Epithelial cell of proximal tubule (primary cell): ENCODE measurements at places on chromosomes 5 and 9. TPM values are rescaled to one million over a fixed set of nuclear protein-coding genes. Genes with fewer than 3 reads are reported as not detected.

GRCh38 chr9:76333388-76333787, 60.8 kb downstream of the RFK start:
- DNase-seq, result no peak

DNA sequence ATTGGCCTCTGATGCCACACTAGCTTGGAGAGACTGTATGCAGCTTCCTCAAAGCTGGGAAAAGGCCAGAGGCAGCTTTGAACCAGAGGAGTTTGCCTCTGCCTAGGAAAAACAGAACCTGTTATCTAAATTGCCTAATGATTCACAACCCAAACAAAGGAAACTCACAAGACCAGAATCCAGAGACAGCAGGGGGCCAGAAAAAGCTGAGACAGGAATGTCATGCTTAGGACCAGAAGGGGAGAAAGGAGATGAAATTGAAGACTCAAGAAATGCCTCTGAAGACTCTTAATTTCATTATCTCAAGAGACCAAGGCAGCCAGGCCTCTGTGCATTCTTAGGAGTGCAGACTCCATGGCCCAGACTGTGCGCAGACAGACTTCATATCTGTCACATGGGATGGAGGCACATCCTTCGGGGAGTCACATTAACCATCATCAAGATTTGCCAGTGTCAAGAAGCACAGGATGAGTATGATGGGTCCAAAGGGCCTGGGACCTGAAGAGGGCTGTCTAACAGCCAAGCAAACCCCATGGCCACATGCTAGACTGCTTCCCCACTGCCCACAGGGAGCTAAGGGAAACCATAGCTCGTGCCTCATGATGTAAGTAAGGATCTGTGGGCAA, 57.3 kb downstream of the ARSB start:
- DNase-seq, result peak; percentile 18

DNA sequence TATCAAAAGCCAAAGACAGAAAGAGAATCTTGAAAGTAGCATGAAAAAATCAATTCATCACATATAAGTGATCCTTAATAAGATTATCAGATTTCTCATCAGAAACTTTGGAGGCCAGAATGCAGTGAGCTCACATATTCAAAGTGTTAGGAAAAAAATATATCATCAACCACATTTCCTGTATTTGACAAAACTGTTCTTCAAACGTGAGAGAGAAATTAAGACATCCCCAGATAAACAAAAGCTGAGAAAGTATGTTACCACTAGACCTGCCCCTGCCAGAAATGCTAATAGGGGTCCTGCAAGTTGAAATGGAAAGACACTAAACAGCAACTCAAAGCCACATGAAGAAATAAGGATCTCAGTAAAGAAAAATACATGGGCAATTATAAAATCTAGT, 29.9 kb downstream of the HACD4 start:
- DNase-seq, result no peak

- DNase-seq, result no peak
These were observed 62.3 kb downstream of the NSUN2 start for GRCh38 chr5:6570530-6570929.

DNA sequence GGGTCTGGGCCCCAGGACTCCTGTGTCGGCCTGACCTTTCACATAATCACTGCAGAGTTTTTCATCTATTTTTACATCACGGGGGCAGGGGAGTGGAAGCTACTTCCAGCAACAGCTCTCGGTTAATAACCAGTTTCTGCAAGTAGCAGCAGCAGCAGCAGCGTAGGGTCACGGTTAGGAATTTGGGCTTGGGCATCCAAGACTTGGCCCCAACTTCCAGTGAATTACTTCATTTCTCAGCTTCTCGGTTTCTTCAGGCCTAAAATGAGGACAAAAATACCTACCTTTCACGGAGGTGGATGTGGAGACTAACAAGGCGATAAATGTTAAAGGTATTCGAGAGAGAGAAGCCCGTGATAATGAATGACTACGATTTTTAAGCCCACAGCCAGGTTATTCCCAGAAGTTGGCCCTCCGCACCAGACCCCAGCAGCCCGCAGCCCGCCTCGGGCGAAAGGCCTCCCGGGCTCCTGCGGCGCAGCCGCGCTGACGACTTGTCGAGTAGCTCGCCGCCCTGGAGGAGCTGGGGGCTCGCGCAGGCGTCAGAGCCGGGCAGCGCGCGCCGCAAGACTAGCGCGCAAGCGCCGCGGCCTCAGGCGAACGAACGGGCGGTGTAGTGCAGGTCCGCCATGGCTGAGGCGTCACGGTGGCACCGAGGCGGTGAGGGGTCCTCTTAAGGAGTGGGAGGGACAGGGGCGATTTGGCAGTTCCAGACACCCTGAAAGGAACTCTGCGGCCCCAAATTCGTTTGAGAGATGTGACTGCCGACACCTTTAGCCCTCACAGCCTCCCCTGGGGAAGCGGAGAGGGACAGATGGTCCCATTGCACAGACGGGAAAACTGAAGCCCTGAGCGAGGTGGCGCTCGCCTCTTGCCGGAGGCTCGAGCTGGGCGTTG, at the start of gene PKD2L2:
Gene PKD2L2 (plus strand): TSS at position 595 of the 897 bp plus-strand sequence. CDS start 35 bp downstream, at position 630.
- peak; percentile 6 for DNase-seq

GRCh38 chr9:136177224-136177623, 27.7 kb downstream of the LHX3 start:
- no peak for DNase-seq

DNA sequence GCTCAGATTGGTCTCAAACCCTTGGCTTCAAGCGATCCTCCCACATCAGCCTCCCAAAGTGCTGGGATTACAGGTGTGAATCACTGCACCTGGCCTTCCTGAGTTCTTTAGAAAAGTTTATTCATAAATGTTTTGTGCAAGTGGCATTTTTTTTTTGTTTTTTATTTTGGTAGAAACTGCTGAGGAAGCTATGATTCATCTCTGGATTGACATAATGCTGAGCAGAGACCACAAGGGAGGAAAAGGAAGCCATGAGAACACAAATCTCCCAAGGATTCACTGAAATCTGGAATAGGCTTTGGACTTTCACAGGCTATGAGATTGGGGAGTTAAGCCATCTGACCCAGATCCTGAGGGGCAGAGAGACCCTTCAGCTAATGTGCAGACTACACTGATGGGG, 3.4 kb upstream of the SLC46A2 start:
- no peak for DNase-seq

GRCh38 chr5:125006011-125006685, 259.7 kb upstream of the ZNF608 start:
- DNase-seq, result no peak

GRCh38 chr5:160312960-160313727, 780 bp upstream of the CCNJL start:
- DNase-seq, result no peak

DNA sequence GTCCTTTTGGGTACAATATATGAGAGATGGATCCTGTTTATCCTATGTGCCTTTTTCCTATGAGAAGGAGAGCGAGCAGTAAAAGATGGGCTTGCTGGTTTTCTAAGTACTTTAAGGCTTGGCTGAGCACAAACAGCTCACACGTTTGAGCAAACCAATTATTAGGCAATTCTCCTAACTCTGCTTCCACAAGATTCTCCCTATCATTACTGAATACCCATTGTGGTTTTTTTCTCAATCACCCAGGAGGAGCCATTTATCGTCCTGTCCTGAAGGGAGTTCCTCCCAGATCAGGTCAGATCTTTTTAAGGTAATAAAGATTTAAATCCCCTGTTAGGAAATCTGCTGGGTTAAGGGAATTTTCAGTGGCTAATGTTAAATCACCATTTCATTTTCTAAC, 19.4 kb upstream of the C1QTNF3 start:
- peak; percentile 64 for DNase-seq

- no peak for DNase-seq
These were observed 31.0 kb upstream of the TGFBI start for GRCh38 chr5:135997673-135998335.

DNA sequence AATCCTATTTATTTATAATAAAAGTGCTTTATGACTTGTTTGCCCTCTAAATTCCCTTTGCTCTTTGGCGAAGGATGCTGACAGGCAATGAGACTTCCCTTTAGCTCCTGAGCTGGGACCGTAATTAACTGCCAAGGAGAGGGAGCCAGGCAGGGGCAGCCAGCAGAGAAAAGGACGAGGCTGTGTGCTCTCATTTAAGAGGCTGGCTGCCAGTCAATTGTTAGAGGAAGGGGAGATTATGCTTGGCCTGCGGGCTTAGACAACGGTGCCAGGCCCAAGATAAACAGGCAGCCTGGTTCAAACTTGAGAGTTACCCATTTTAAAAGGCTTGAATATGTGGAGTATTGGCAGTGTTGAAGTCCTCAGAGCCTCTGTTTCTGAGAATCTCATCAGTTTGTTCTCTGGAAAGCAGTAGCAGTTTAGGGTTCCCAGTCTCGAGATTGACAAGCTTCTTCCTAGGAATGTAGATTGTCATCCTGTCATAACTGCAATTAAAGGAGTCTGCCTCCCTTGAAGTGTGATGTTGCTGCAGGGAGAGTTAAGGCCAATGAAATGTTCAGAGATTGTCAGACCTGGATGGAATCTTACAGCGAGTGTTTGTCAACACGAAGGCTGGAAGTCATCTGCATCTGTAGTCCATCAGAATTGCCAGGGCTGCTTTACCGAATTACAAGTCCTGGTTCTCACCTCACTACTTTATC, 113.2 kb downstream of the JAKMIP2 start:
- DNase-seq, result no peak

Gene OCLN
- total RNA-seq, result 21.6 and 29.8 TPM in 2 replicates

DNA sequence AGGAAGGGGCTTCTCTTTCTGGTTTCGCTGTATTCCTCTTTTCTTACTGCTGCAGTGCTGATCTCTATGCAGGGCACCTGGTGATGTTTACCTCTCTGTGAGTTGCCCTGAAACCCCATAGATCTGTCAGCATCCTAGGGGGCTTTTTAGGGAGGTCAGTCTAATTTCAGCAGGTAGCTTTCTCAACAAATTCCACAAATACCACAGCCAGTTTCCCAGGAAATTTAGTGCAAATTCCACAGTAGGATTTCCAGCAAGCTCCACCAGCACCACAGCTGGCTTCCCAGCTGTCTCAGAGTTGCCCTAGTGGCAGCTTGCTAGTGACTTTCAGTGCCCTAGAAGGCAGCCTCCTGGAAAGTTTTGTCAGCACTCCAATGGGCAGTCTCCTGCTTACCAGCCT, 379.1 kb upstream of the SMC2 start:
- DNase-seq, result no peak

GRCh38 chr5:7261049-7261448, 134.9 kb upstream of the ADCY2 start:
- peak; percentile 15 for DNase-seq

Gene MLANA
- not detected in 2 replicates for total RNA-seq

GRCh38 chr5:140502834-140503233, 44.6 kb upstream of the EIF4EBP3 start:
- DNase-seq, result no peak

- DNase-seq, result no peak
These were observed 6.2 kb downstream of the SEMA4D start for GRCh38 chr9:89491694-89492093.

GRCh38 chr5:157857816-157858526, 974 bp downstream of the CLINT1 start:
- no peak for DNase-seq

GRCh38 chr5:96088706-96089498, 127.3 kb upstream of the ELL2 start:
- no peak for DNase-seq

Gene TLR4
- total RNA-seq, result 1.7 and 7.2 TPM in 2 replicates

DNA sequence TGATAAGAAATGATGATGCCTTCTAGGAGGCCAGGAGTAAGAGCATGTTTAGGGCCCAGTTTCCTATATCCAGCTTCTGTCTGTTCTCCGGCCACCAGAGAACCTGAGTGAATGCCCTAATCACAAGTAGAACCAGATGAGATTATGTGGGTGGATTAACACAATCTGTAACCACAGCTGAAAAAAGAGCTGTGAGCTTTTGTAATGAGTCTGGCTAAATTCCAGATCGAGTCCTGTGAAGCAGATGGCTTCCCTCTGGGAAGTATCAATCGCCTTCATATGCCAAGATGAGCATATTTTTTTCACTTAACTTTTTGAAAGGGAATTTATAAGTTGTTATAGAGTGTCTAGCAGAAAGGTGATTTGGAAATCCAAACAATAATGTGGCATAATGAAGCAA, 99.8 kb downstream of the NNT start:
- no peak for DNase-seq

Gene SLC6A3
- not detected in 2 replicates for total RNA-seq

Gene CA9
- total RNA-seq, result 0.43 TPM in 1 of 2 replicates, not detected in the other

DNA sequence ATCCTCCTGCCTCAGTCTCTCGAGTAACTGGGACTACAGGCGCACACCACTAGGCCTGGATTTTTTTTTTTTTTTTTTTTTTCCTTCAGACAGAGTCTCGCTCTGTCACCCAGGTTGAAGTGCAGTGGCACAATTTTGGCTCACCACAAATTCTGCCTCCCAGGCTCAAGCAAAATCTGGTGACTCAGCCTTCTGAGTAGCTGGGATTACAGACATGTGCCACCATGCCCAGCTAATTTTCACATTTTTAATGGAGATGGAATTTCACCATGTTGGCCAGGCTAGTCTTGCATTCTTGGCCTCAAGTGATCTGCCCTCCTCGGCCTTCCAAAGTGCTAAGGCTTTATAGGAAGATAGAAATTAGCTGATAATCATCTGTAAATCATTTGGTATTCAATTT, 43.9 kb downstream of the NSA2 start:
- no peak for DNase-seq

Gene ZFP62
- total RNA-seq, result 10.4 and 12.4 TPM in 2 replicates

DNA sequence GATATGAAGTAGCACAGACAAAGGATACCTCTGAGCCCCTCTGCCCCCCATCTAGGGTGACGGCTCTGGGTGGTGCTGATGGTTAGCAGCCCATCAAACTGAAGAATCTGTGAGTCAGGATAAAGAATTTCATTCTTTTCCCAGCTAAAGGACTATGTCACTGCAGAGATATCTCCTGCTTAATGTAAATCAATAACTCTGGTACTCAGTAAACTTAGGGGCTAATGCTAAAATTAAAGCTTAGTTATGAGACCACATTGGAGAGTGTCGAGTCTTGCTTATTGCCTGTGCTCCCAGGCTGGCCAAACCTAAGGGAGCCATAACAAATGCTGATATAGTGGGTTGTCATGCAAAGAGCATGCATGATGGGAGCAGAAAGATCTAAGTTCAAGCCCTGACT, 25.6 kb upstream of the ACTBL2 start:
- no peak for DNase-seq

Gene GCNT4
- 2.3 and 2.7 TPM in 2 replicates for total RNA-seq

DNA sequence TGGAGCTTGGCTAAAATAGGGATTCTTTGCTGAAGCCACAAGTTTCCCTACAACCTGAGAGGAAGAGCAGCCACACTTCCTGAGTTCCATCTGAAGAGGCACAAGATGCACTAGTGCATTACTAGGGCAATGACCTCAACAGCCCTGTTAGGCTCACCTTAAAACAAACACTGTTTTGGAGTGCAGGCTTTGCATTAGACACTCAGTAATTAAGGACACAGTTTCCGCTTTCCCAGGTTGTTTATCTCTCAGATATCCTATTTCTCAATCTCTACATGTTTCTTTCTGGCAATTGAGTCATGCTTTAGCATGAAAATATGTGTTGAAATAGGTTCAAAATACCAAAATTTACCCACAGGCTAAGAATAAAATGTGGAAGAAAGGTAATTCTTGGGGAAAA, 34.2 kb downstream of the EMB start:
- DNase-seq, result no peak

Gene TAF11L14
- total RNA-seq, result not detected in 2 replicates

DNA sequence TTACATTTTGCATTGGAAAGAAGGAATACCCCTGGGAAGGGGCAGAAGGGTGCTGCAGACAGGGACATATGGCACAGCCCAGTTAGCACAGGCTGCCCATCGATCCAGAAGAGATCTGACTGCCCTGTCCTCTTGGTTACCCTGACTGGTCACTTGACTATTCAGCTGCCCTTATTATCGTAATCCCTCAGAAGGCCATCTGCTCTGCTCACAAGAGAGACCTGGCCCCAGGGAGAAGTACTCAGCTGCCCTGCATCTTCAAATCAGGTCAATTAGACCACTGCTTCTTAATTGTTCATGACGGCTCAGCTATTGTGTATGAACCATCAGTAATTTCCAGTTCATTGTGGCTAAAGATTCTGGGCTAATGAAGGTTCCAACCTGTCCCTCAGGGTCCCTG, 345.0 kb downstream of the TLE1 start:
- no peak for DNase-seq

Gene DRD1
- total RNA-seq, result not detected in 2 replicates
